ENCODE measurements at places on chromosomes 16 and 17.

GRCh38 chr16:84557504-84557903, 53.0 kb upstream of the MEAK7 start:
- no peak for DNase-seq

- DNase-seq, result no peak
Observed at GRCh38 chr17:66679631-66680517, 155.0 kb upstream of the CACNG5 start.

DNA sequence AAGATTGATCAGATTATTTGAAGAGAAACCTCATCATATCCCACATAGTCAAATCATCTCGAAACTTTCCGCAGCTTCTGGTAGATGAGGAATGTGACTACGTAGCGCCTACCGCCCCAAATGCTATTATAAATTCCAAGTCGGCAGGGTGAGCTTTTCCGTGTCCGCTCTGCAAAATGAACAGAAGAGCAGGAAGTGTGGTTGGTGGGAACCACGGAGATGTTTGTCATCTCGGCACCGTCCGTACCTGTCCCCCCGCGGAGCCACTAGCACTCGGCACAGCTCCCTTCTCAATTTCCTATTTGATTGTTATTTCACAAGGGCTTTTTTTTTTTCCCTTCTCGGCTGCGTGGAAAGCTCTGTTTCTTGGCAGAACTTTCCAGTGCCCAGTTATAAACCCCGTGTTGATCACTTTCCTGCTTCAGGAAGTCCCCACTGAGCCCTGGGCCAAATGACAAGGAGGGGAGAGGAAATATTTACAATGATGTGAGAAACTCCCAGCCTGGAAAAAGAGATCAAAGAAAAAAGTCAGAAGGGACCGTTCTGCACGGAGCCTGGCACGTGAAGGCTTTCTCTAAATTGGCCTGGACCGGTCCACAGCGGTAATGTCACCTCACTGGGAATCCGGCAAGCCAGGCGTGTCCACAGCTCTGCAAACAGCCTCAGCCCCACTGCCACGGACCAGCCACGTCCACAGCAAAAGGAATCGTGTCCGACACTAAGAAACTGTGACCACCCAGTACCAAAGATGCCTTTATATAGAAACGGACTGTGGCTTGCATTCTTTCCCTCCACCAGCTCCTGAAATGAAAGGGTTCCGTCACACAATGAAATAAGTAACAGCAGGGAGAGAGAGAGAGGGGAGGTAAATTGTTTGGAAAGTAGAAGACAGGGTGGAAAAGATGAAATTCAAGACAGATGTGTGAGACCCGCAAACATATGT, 65.0 kb downstream of the MRM3 start:
- no peak for DNase-seq

GRCh38 chr17:27660436-27660835, 29.4 kb downstream of the LGALS9 start:
- DNase-seq, result no peak

DNA sequence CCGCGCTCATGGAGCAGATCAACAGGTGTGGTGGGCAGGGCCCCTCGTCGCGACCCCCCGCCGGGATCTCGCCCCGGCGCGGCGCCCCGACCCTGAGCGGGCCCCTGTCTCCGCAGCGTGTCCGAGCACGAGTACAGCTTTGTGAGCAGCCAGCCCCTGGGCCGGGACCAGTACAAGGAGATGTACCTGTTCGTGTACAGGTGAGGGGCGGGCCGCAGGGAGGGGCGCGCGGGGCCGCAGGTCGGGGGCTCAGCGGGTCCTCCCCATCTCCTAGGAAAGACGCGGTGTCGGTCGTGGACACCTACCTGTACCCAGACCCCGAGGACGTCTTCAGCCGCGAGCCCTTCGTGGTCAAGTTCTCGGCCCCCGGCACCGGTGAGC, 848 bp downstream of the DNASE1L2 start:
- DNase-seq, result no peak

DNA sequence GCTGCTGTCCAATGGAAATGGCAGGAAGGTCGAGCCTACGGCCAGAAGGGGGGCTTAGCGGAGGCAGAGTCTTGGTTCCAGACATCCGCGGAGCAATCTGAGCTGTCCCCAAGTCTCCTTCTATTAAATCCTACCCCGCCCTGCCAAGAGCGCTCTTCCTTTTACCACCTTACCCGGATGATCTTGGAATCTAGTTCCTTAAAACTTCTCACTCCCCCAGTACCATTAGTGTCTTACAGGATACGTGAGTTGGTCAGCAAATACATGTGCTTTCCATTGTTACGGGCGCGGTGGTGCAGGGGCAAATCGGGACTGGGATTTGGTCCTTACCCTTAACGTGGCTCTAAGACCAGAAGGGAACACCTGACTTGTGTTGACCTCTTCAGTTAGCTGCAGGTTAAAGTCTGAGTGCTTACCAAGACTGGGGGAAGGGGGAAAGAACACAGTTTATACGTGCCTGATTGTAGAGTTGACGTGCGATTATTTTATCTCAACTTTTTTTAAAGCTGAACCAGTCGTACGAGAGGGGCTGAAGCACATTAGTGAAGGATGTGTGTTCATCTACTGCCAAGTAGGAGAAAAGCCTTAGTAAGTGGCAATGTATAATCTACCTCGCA, 495 bp downstream of the TXNDC17 start:
- no peak for DNase-seq

- no peak for DNase-seq
Observed at GRCh38 chr17:74773871-74774286, 2.3 kb downstream of the NAT9 start.

DNA sequence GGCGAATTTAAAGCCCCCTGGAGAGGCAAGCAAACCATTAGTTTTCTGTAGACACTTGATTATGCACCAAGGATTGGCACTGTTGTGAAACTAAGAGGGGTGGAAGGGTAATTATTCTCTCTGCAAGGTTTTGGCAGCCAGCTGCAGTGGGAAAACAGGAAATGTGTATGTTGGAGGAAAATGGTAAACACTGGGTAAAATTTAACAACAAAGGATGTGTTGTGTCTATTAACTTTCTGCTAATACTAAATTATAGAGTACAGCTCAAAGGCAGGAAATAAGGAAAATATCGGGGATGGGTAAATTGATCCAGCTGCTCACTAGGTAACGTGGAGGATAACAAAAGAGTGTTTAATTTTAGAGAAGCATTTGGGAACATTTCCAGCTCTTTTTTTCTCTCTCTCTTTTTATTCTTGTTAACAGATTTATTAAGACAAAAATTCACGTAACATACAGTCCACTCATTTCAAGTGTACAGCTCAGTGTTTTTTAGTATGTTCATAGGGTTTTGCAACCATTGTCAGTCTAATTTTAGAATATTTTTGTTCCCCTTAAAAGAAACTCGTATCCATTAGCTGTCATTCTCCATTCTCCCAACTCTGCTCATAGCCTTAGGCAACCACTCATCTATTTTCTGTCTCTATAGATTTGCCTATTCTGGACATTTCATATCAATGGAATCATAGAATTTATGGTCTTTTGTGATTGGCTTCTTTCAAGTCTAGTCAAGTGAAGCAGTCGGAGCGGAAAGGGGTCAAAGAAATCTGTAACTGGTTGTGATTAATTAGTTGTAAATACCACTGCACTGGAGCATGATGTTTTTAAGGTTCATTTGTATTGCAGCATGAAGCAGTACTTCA, 41.8 kb downstream of the TANGO6 start:
- DNase-seq, result no peak

DNA sequence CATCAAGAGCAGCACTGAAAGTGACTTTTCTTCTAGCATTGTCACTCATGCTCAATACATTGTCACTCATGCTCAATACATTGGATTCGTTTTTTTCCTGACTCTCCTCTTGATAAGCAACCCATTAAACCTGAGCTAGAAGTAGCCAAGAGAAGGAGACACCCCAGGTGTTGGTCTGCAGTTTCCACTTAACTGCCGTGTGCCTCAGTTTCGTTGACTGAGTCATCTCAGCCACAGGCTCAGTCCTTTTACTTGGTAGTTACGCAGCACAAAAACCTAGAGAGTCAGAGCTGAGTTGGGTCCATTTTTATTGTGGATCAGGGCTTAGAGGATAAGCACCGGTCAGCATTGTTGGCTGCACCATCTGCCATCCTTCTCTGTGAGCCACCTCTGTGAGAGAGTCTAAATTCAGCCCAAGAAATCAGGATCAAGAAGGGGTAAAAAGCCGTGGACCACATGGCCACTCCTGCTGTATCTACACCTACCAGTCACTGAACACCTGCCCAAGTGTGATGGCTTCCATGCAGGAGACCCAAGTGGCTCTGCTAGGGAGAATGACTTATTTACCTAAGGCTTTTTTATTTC, 11.3 kb downstream of the GINS2 start:
- no peak for DNase-seq

DNA sequence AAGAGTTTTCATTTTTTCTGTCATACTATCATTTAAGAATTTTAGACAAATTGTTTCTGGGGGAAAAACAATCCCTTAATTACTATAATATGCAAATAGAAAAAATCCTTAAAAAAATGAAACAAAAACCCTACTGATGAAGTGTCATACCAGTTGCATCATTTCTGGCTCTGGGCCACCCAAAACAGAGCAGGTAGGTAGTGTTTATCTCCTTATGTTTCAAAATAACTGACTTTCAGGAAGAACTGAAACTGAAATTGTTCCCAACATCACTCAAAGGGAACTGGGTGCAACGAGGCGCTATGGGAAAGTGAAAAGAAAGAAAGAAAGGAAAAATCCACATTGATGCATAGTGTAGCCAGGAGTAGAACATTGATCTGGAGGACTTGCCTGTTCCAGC, 653.1 kb upstream of the SOX9 start:
- no peak for DNase-seq

DNA sequence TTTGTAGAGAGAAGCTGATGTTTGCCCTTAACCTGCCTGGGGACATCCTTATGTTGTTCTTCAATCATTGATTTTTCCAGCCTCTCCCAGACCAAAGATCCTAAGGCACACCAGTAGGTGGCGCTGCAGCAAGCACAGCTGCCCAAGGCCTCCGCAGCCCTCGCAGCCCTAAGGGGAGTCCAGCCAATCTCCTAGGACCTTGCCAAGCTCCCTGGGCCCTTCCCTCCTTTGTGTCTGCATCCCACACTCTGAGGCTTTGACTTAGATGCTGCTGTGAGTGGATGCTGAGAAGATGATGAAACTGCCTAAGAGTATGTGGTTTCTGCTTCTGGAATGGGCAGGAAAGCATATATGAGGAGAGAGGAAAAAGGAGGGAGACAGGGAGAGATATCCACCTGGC, 47.1 kb downstream of the SPACA3 start:
- DNase-seq, result no peak

- DNase-seq, result no peak
Observed at GRCh38 chr16:1071561-1072225, 854 bp upstream of the SSTR5 start.

DNA sequence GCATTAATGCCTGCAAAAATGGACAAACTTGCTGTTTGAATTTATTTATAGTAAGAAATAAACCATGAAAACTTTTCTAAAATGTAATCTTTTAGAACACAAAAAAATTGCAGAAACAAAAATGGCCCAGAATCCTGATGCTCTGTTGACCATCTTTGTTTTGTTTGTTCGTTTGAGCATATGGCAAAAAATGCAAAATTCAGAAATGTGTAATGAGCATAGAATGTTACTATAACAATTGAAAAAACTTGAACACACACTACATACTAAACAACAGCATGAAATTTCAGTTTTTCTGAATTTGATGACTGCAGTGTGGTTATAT, 1.1 kb upstream of the KPNA2 start:
- no peak for DNase-seq

DNA sequence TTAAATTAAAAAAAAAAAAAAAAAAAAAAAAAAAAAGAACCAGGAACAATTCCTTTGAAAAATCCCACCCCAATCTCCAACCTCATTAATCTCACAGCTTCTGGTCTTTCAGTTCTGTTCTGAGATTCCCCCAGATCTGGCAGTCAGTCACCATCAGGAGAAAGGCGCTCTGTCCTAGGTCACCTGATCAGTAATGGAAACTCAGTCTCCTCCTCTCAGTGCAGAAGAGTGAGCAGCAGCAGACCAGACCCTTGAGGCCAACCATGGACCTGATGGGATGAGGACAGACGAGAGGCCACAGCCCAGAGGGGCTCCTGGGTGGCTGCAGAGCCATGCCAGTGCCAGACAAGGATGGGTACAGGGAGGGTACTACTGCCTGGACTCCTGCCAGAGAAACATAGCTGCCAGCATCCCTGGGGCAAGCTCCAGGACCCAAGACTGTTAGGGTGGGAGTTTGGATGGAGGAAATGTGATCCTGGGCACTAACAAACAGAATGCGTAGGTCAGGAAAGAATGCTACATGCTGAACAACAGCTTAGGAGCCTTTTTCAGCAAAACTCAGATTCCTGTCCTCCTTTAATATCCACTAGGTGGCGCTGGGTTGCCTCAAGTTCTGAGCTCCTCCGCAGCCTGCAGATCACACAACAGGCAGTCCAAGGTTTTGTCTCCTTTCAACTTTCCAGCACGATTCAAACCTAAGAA, 28.7 kb downstream of the MPG start:
- no peak for DNase-seq

GRCh38 chr17:43982171-43982570, 22.3 kb upstream of the NAGS start:
- DNase-seq, result no peak

DNA sequence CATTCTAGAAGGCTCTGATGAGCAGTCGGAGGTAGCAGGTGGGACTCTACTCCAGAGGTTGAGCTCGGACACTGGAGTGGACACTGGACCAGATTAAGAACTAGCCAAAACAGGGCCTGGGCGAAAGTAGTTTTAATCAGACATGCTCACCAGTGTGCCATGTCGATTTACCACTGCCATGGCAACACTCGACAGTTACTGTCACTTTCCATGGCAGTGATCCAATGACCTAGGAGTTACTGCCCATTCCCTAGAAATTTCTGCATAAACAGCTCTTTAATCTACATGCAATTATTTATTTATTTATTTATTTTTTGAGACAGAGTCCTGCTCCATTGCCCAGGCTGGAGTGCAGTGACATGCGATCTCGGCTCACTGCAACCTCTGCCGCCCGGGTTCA, 7.2 kb upstream of the METTL9 start:
- no peak for DNase-seq

DNA sequence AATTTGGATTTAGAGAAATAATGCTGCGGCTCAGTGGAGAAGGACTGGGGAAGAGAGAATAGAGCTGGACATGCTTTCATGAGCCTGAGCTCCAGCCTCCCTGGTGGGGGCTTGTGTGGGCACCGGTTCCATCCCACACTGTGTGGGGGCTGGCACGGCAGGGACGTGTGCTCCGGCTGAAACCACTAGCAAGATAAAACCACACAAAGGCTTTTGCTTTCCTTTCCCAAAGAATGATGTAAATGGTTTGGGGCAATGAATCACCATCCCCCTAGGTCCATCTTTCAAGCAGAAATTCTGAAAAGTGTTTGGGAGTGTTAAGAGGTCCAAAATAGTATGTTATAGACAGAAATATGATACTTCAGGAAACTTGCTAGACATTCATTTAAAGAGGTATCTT, 77.0 kb downstream of the CDH11 start:
- no peak for DNase-seq

Data from GOT3 (cell line).